ENCODE measurements at places on chromosomes 12 and 14.

DNA sequence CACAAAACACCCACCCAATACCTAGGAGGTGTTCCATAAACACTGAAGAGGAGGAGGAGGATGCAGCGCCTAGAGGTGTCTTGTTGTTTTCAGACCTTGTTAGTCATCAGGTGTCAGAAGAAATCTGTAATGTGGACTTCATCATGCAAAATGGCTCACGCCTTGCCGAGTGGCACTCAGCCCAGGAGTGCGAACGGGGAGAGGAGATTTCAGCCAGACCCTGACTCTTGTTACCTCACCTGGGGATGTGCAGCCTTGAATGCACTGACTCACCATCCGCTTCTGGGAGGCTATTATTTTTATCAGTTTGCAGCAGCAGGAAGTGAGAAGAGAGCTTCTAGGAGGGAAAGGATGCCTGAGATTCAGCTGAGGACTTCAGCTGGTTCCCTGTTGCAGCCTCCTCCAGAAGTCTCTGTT is 48.2 kb upstream of the PLXNC1 start:
- DNase-seq = no peak

- DNase-seq = no peak
Observed at GRCh38 chr12:52015532-52016041, 8.8 kb downstream of the TAMALIN start.

DNA sequence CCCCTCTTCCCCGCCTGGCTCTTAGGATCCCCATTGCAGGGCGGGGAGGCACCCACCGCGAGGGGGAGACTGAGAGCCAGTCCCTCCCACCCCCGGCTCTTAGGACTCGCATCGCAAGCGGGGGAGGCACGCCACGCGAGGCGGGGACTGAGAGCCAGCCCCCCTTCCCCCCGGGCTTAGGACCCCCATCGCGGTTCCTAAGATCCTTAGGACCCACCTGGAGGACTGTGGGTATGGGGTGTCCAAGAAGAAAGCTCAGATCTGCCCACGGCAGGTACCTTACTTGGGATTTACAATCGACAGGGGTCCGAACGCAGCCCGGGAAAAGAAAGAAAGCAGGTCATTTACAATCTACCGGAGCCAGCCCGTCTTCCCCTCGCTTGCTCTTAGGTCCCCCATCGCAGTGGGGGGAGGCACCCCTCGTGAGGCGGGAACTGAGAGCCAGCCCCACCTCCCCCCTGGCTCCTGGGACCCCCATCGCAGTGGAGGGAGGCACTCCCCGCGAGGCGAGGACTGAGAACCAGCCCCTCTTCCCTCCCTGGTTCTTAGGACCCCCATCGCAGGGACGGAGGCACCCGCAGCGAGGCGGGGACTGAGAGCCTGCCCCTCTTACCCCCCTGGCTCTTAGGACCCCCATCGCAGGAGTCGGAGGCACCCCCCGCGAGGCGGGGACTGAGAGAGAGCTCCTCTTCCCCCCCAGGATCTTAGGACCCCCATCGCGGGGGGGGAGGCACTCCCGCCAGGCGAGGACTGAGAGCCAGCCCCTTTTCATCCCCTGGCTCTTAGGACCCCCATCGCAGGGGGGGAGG is 43.7 kb downstream of the DDX11 start:
- DNase-seq = no peak

DNA sequence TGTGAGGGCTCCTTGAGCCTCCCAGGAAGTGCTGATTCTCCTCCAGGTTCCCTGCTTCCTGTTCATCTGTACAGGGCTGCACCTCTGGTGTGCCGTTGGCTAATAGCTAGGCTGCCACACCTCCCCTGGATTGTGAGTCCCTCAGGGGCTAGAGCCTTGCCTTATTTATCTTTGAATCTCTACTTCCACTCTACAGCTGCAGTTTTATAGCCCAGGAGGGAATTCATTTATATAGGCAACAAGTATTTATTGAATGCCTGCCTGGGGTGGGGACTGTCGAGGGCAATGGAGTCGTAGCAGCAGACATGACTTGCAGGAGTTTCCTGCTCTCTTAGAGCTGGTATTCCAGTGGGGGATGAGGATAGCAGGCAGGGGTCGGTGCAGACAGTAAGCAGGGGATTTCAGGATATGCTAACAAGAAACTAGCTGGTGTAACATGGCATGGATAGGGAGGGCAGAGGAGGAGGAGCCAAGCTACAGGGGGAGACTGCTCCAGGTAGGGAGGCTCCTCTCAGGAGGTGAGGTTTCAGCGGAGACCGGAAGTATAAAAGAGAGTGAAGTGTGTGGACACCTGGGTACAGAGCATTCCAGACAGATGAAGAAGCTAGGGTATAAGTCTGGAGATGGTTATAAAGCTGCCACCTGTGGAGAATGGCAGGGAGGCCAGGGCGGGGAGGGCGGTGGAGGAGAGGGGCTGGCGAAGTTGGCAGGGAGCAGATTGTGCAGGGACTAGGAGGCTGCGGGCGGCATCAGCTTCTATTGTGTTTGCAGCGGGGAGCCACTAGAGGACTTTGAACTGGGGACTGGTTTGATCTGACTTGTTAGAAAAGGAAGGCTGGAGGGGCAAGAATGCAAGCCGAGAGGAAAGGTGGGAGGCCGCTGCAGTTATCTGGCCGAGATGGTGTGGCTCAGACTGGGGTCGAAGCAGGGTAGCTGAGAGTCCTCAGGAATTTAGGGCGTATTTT is 17.2 kb downstream of the USP30 start:
- DNase-seq = no peak

GRCh38 chr12:92290886-92291285 is 145.2 kb upstream of the BTG1 start:
- no peak for DNase-seq

GRCh38 chr14:96205978-96206360 is 1.3 kb downstream of the BDKRB2 start:
- DNase-seq = no peak

- DNase-seq = no peak
Observed at GRCh38 chr14:104450811-104451401, 128.7 kb upstream of the C14orf180 start.

DNA sequence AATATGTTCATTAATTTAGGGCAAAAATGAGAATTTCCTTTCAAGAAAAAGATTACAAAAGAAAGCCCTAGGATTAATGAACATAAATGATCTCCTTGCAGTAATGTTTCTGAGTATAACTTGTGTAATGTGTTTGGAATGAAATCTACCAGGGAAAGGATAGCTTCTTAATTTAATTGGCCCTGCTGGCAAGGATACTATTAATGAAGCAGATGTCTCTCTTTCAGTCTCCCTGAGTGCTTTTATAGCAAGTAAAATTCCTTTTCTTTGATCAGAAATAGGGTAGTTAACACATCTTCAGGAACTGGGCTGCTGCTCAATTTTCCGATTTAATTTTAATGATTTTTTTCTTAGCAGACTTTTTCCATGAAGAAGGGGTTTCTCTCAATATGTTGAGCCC is 379.4 kb upstream of the PDE3A start:
- no peak for DNase-seq

DNA sequence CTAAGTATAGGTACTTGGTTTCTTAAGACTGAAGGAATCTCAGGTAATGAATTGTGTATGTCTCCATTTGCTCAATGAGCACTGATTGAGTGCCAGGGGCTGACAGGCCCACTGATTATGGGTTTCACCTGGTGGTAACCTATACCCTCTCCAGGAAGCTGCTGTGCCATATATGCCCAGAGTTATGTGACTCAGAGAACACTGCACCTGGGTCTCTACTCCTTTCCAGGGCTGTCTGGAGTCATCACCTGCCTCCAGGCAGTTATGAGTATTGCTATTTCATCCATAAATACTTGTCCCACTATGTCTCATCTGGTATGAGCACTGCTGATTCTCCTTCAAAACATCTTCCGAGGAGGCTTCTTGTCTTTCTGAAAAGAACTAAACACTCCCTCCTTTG is 692.9 kb downstream of the BCL11B start:
- no peak for DNase-seq

GRCh38 chr14:96146131-96146771 is 58.4 kb upstream of the BDKRB2 start:
- DNase-seq = no peak

DNA sequence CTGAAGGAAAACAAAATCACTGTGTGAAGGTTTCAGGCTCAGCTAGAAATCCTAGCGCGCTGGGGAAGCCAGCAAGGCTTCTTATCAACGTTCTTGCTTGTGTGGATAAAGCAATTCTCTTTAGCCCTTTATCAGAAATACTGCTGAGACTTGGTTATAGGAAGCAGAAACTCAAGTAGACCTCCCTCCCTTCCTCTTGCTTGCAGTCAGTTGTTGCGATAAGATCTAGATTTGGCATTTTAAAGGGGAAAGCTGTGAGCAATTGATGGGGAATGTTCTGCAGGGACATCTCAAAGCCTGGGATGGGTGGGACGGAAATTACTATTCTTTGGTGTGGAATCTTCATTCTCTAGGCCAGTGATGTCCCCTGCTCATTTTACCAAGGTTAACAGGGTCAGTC is 76.4 kb upstream of the ANO4 start:
- no peak for DNase-seq

DNA sequence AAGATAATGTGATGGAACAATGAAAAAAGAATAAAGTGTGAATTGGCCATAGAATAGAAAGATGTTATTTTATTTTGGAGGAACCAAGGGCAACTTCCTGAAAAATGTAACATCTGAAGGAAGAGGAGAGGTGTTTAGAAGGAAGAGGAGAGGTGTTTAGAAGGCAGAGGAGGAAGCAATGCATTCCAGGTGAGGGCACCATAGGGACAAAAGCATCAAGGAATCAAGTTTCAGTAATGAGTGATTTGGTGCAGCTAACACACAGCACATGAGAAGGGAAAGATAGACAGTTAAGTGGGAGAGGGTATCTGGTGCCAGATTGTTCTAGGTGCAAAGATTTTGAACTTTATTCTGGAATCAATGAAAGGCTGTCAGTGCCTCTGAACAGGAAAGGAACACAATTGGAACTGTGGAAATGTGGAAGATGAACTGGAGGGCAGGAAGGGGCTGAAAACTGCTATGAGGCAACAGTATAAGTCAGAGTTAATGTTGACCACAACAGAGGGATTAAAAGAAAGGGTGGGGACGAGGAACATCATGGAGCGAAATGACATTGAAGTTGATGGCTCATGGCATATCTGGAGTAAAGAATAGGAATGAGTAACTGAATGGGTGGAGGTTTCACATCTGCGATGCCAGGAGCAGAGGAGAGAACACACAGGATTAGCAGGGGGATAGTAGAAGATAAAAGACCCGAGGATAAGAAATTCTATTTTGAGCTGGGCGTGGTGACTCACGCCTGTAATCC is 326.6 kb downstream of the LRIG3 start:
- DNase-seq = no peak

DNA sequence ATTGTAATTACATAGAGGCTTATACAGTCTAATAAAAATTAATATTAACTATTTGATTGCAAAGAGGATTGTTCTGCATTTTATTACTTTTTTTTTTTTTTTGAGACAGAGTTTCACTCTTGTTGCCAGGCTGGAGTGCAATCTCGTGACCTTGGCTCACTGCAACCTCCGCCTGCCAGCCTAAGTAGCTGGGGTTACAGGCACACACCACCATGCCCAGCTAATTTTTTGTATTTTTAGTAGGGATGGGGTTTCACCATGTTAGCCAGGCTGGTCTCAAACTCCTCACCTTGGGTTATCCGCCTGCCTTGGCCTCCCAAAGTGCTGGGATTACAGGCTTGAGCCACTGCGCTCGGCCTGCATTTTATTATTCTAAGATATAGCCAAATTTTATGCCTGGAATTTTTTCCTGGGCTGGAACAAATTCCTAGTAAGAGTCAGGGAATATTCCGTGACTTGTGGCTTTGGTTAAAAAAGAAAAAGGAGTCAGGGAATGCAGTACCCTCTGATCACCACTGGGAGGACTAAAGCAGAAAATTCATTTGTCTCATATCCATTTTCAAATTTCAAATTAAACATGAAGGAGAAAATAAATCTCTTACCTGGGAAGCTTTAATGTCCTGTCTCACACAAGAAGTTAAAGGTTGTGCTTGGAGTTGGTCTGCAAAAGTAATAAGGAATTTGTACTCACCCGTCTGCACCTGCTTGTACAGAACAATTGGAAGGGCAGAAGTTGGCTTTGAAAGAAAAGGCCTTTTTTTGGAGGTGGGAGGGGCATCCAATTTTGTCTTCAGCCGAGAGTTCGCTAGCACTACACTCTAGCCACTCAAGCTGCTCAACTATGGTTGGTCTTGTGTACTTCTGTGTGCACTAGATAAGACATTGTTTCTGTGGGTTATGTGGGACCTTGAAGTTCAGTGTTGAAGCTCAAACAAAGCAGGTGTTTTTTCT is 8.7 kb downstream of the MARK3 start:
- DNase-seq = no peak

- no peak for DNase-seq
Observed at GRCh38 chr12:24127919-24128721, 178.7 kb upstream of the SOX5 start.

DNA sequence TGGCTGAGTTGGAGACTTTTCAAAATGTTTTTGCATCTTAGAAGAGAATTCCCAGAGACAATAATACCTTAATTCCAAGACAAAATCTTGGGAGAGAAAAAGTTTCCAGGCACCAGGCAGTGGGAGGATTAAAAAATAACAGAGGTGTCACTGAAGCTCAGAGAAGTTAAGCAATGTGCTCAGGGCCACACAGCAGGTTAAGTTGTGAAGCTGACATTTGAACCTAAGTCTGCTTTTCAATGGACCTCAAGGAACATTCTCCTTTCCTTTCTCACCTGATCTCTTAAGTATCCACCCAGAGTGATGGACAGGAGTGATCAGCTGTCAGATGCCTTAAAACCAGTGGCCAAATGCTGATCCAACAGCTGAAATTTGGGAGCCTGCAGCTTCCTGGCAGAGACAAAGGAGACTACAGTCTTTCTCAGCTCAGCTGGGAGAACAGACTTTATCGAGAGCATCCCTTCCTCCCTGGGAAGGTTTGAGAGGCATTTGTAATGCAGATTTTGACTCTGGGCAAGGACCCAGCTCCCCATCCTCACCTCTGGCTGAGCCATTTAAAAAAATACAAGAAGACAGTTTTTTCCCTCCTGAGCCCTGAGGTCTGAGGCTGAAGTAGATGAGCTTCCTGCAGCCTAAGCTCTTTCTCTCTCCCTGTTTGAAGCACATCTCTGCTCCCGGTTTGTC is 174.9 kb upstream of the RPH3A start:
- DNase-seq = no peak

DNA sequence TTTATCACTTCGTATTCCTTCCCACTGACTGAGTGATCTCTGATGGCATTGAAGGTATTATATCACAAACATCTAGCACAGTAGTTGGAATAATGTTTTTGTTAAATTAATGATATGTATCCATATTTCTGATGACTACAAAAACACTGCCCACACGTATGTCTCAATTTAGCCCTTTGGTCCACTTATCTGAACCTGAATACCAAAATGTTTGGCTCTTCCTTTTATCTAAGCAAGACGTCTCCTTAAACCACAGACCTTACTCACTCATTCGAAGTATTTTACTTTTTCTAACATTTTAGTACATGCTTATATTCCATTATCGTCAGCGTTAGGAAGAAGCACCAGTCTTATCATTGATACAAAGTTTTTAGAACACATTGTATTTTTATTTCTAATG is 126.4 kb downstream of the PIK3C2G start:
- no peak for DNase-seq

DNA sequence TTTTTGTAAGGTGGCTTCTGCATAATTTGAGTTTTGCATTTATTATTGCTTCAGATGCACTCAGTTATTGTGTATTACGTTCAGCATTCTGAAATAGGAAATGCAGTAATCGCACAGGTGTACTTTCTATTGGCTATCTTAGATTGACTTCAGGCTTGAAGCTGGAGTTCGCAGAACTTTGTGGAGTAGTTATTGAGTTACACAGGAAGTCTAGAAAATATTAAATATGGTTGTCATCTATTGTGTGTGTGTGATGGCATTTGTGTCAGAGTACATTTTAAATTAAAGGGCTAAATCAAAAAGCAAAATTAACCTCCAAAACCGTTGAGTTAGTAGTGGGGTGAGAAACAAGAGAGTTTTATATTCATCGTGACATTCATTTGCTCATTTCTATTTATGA is 2.7 kb downstream of the ARID2 start:
- DNase-seq = no peak
